ENCODE measurements at places on chromosomes 12 and 14.
A peak's percentile ranks its signal among the peaks of the same experiment; 100 is the strongest.

DNA sequence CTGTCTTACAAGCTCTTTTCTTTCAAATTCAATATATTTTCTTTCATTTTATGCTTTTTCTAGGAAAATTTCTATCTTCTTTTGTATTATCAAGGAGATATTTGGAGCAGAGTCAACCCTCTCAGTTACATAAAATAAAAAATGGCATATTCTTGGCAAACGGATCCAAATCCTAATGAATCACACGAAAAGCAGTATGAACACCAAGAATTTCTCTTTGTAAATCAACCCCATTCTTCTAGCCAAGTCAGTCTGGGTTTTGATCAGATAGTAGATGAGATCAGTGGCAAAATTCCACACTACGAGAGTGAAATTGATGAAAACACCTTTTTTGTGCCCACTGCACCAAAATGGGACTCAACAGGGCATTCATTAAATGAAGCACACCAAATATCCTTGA is 20.6 kb downstream of the PIK3C2G start:
- no peak for DNase-seq

GRCh38 chr12:131755305-131756113 is 44.6 kb downstream of the SFSWAP start:
- peak; percentile 4 for DNase-seq

DNA sequence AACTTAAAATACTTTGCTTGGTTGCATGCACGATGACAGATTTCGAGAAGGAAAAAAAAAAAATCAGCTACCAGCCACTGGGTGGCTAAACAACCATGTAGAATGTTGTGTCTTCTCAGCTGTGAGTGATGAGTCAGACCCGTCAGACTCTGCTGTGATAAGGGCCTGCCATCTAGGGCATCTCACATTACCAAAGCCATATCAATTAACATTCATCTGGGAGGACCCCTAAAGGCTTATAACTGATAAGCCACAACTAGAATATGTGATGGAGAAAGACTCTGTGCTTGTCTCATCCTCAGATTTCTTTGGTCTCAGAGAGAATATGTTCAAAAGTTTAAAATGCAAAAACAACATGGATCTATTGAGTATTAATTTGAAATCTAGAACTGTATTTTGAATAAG is 111.5 kb downstream of the PAX9 start:
- peak; percentile 71 for DNase-seq

DNA sequence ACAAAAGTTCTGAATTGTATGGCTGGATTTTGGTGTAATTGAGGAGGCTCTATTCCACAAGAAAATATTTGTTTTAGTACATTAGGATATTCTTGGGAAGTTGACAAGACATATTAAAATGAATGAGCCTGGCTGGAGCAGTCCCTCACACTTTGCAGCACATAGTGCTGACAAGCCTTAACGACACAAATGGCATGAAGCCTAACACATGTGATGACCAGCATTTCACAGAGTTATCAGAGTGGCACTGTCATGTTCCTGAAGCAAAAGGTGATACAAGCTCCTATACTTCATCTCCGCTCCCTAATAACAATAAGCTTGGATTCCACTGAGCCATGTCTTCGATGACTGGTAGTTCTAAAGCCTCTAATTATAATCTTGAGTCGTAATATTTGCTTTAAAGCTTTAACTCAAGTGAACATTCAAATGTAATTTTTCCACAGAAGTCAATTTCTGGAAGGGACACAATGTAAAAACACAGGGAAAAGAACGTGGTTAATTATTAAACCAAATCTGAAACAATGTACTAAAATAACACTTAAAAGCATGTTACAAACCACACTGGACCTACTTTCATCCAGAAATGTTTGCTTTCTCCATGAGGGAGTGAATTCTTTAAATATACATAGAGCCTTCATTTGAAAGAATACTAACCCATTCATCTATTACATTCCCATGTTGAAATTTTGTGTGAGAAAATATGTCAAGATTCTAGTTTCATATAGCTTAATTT is 49.6 kb downstream of the GRIP1 start:
- DNase-seq, result no peak

DNA sequence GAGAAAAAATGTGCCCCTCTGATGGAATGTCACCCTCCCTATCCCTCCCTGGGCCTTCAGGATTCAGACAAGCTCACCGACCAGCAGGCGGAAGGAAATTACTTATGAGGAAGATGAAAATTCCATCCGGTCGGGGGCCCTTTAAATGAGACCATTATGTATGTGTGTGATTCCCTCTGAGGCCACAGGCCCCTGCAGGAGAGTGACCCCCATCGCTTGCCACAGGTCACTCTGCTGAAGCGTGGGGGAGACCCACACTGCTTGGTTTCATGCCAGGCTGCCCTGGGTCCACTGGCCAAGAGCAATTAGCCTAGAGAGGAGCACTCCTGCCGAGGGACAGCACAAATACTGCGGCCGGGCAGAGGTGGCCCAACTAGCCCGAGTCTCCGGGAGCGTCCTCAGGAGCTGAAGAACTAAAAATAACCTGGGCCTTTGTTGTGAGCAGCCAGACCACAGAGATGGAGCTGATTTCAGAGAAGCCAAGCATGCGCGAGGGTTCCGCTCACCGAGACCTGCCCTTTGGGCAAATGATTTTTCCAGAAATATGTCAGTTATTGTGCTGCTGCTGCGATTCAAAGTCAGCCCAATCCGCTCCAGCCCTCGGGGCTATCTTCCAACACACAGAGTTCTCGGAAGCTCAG is 276.4 kb downstream of the DPF3 start:
- DNase-seq, result no peak

DNA sequence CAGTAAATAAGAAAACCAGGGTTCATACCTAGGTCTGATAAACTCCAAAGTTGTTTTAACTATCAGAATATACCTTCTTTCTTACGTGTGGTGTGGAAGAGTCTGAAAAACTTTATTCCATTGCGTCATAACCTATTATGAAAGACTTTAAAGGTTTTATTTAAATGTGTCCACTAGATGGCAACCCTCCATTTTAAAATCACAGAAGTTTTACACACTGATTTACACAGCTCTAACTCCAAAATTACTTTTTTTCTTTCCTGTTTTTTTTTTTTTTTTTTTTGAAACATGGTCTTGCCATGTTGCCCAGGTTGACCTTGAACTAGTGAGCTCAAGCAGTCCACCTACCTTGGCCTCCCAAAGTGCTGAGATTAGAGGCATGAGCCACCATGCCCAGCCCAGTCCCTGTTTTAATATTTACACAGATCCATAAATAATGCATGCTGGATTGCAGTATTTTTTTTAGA is 17.3 kb upstream of the TMPRSS12 start:
- DNase-seq, result no peak

DNA sequence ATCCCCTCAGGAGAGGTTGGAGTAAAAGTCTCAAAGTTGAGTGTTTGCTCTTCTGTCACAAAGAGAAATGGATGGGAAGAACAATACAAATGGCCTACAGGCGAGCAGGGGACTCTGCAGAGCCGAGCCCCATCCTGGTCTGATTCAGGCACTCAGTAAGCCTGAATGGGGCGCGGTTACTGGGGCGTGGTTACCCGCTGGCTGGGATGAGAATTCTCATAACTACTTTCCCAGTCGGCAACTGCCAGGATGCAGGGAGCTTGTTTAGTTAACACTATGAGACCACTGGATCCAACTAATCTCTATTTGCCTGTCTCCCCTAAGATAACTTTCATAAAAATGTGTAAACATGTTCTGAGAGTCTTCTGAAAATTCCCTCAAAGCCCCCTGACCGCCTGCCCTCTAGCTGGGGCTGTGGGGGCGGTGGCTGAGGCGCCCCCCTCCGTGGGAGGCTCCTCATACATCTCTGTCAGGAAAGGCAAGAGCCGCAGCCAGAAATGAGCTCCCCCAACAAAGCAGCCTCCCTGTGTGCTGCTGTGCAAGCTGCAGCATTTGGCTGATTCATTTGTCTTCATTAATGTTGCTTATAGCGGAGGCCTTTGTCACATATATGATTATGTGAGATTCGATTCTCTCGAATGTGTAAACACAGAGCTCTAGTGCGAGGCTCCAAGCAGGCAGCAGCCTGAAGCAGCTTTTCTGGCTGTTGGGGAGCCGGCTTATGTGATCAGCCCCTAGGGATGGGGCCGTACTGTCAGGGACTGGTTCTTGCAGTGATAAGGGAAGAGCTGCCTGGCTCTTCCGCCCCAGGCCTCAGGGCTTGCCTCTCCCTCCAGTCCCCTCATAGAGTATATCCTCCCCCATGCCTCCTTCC is 126.1 kb upstream of the ARHGAP5 start:
- DNase-seq, result no peak
